AG04449 (cell line): ENCODE measurements at places on chromosomes 12 and 14.

- no peak for DNase-seq
Measured at GRCh38 chr14:104852280-104852663, 12.8 kb upstream of the CEP170B start.

DNA sequence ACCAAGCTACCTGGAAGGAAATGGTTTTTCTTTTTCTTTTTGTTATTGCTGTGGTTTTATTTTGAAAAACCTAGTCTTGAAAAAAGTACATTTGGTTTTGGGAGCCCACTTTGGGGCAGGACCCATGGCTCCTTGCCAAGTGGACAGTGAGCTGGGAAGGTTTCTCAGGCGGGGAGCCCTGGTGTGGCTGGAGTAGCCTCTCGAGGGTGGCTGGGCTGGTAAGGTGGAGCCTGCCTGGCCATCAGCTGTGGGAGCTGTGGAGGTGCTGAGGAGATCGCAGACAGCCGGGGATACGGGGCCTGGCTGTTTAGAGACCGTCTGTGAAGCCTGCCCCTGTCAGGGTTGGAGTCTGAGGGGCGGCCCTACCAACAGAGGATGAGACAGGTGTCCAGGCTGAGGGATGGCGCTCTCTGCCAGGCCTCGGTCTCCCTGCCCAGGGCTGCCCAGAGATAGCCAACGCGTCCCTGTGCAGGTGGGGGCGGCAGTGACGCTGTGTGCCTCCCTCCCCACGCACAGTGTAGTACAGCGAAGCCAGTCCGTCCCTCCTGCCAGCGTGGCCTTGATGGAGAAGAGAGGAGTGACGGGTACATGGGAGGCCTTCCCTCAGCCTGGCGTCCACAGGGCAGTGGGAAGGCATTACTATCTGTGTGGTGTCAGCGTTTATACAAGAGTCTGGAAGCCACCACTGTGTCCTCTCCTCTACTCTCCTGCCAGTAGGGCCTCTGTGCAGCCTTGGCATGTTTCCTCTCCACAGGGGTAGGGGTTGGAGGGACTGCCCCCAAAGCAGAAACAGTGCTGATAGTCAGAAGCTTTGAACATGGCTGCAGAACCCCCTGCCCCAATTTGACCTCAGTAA is 5.9 kb downstream of the RIN3 start:
- DNase-seq: no peak

- no peak for DNase-seq
Measured at GRCh38 chr14:54776361-54777001, 126.1 kb downstream of the GCH1 start.

DNA sequence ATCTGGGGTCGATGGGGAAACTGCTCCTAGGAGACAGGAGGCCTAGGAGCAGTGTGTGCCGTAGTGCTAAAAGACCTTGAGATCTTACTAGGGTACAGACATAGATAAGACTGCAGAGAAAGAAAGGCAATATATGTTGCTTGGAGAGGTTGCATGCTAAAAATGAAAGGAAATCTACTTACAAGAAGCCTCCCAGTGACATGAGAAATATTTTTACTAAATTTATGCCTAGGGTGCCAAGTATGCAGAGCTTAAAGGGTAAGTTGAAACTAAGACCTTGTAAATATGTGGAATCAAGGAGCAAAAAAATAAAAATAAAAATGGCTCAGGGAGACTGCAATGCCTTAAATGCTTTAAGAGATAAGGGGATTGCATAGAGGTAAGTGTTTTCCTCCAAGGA is 74.8 kb downstream of the PDE6H start:
- no peak for DNase-seq

DNA sequence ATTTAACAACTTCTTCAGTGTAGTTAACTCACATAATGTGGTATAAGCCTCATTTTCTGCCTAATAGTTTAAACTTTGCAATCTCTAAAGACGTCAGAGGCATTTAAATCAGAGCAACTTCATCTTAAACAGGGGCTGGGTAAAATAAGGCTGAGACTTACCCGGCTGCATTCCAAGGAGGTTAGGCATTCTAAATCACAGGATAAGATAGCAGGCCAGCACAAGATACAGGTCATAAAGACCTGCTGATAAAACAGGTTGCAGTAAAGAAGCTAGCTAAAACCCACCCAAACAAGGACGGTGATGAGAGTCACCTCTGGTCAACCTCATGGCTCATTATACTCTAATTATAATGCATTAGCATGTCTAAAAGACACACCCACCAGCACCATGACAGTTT is 115.6 kb upstream of the PKP2 start:
- DNase-seq: no peak

DNA sequence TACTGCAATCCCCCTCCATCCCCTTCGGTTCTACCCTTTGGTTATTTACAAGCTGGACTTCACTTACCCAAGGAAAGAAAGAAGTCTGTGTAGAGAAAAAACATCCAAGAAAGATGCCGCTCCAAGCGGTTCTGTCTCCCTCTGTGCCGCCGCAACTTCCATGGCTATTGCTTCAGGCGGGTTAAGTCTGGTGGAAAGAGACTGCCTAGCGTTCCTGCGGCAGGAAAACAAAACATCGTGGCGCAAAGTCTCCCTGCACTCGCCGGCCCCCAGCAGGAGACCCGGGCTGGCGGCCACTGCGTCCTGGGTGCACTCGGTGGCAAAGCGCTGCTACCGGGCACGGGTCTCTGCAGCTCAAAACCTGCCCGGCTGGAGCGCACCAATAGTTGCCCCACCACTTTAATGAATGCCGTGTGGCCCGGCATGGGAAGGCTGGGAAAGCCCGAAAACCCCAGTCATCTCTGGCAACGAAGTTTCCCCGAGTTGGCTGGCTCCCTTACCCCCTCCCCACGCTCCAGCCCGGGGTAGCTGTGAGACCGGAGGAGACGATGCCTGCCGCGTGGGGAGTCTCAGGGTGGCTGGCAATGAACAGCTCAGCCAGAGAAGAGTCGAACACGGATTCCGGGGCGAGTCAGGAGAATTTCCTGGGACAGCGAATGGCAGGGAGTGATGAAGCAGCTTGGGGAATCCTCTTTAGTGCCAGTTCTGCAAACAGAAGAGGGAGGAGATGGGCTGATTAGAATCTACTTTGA is 3.5 kb upstream of the KCNK10 start:
- DNase-seq: no peak

- DNase-seq: no peak
Measured at GRCh38 chr12:76859611-76860010, 19.2 kb downstream of the CSRP2 start.

DNA sequence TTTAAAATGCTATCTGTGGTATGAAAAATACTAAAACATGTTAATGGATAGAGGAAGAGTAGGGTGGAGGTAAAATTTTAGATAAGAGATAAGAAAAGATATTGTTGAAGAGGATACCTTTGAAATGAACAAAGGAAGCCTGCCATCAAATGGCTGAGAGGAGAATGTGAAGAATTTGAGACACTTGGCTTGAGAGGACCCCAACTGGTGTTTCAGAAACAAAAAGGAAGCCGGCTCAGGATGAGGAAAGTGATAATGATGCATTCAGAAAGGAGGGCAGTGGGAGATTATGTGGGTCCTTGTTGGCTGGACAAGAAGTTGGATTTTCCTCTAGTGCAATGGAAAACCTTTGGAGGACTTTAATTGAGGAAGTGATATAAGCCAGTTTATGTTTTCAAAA is 264.4 kb downstream of the DUSP6 start:
- no peak for DNase-seq

GRCh38 chr14:72434856-72435255 is 459.0 kb downstream of the DPF3 start:
- DNase-seq: no peak

- no peak for DNase-seq
Measured at GRCh38 chr12:18327036-18327435, 65.7 kb downstream of the PIK3C2G start.

DNA sequence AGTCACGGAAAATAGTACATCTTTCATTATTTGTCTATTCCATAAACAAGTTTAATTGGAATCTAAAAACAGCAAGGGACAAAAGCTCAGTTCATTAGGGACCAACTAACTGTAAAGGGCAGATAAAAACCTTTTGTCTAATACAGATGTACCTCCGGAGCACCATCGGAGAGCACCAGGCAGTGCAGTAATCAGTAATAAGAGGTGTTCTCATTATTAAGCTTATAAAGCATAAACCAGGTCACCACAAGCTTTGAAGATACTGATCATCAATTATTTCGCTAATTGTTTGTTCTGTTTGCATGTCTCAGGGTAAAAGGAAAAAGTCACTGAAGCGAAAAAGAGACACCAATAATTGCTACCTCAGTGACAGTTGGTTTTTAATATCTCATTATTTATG is 207.3 kb upstream of the PRKD1 start:
- DNase-seq: no peak

DNA sequence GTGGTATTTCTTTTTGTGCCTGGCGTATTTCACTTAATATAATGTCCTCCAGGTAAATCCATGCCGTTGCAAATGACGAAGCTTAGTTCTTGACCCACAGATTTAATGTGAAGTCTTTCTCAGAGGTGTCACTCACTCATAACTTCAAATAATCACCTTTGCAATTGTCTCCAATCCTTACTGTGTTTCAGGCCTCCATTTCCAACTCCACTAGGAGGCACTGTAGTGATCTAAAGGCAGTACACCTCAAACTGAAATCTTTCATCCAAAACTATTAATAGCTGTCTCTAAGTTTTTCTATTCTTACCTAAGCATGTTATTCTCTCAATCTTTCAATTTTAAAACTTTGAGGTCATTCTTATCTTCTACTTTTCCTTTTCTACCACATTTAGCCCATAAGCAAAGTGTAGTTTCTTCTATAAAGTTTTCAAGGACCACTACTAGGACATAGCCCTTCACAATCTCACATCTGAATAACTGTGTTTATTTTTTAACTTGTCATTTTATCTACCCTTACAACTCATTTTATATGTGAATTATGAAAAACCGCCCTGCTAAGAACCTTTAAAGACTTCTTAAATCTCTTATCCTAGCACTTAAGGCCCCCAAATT is 25.5 kb upstream of the FBXO34 start:
- DNase-seq: no peak

DNA sequence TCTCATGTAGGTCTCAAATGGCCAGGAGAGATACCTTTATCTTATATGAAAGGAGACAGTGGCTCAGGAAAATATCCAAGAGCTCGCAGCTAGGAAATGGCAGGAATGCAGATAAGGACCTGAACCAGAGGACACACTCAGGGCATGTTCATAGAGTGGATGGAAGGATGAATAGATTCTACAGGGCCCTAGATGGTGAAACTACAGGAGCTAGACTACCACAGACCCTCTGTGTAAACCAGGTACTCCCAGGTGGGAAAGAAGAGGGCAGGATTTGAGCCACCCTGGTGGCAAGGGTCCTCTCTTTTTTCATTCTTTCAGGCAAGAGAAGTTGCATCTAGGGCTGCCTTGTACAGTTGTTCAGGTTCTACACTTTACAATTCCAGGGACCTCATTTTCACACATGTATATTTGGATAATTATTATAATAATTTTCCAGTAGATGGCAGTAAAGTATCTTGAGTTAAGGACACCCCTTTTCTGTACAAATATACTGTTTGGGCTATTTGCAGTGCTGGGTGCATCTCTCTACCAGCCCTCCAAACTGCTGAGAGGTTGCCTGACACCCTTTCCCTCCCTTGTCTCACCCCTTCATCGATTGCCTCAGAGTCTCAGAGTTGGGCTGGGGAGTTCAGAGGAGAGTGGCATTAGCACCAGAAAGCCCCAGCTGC is 10.5 kb upstream of the ZDHHC22 start:
- no peak for DNase-seq

DNA sequence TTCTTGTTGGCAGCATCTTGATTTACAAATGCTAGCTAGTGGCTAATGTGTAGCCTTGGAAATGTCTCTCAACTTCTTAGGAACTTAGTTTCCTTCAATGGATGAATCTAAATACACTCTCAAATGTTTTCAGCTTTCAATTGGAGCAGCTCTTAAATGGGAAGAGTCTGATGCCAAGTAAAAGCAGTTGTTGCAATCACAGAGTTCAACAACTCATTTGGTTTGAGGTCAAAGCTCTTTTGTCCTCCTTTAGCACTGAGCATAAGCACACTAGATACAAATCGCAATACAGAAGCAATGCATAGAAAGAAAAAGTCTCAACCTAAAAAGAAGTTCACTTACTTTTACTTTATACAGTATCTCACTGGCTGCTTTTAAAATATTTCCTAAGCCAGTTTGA is 986.1 kb upstream of the FLRT2 start:
- DNase-seq: no peak

DNA sequence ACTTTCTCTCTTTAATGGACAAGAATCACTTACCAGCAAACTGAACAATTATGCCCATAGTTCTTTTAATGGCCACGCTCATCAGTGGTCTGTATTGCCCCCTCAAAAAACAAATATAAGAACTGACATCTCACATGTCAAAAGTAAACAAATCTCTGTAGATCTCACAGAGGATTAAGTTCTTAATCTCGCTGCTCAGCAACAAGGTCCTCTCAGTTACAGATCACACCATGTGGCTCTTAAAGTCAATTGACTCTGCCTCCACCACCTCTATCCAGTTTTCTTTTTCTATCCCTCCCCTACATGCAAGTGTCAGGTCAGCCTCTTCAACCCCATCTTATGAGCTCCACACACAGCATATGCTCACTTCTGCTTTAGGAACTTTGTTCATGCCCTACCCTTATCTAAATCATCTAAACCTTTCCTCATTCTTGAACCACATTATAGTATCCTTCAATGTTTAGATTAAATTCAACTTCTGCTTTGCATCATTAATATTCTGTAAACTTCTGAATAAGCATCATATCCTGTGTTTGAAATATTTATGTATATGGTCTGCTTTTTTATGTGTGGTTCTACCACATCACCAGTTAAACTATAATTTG is 7.2 kb downstream of the ADAM20 start:
- no peak for DNase-seq

- no peak for DNase-seq
Measured at GRCh38 chr14:96658611-96659010, 138.6 kb upstream of the VRK1 start.
